ENCODE measurements at places on chromosomes 7 and 10.

DNA sequence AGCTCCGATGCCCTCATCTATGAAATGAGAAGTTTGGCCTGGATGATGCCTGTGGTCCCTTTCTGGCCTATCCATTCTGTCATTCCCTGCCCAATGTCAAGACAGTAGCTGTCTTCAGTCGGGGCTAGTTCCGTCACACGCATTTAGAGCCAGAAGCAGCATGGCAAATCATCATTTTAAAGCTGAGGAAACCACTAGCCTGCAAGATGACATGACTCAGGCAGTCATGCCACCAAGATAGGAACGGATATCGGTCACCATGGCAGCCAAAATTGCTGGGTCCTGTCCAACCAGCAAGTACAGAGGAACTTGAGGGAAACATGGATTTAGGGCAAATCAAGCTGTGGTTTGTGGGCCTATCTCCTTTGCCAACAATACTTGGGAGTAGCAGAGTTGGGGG lies 64.5 kb upstream of the MRLN start:
- DNase-seq: no peak

GRCh38 chr10:130054021-130054420 lies 56.6 kb downstream of the C10orf143 start:
- DNase-seq: no peak

DNA sequence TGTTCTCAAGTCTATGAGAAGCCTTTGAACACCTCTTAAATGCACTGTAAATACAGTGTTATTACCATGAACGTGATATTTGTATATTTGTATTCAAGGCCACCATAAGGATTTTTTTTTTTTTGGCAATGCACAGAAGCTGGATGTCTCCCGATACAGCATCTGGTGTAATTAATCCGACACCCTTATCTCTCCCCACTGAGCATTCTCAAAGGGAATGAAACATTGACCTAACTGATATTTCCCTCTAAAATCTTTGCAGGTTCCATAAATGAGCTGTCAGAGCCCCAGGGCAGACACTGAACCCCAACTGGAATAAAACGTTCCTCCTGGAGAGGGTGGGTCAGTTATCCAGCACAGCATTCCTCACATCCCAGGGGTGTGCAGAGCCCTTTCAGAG lies 316.6 kb downstream of the PAXIP1 start:
- DNase-seq: no peak

DNA sequence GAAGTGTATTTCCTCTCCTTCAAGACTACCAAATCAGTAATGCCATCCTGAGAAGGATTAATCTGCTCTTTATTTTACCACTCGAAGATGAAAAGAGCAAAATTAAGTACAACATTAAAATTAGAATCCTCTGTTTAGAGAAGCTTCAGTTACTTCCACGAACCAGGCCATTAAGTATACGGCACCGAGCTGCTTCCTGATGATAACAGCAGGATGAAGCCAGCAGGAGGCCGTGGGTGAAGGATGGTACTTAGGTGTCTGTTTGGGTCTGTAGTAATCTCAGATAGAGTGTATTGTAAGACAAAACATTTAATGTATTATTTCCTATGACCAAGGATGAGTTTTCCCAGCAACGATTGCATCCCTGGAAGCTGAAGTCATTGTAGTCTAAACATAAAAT lies 362.8 kb downstream of the SFMBT2 start:
- DNase-seq: no peak

- DNase-seq: no peak
Observed at GRCh38 chr10:283916-284356, 148.7 kb downstream of the ZMYND11 start.

DNA sequence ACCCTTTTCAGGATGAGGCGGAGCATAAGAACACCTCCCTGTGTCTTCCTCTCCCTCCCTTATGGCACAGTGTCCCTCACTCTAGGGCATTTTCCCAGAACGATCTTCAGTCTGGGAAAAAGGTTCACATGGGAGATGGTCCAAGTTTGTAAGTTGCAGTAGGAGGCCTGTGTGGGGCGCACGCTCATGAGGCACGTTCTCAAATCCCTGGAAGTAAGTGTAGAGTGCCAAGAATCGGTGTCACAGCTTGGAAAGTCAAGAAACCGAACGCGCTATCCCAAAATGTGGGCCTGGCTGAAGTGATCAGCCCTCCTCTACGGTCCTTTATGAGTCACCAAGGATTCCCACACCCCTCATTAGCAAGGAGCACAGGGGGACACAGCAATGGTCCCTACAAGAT lies 23.9 kb upstream of the SMARCD3 start:
- no peak for DNase-seq

GRCh38 chr7:159197066-159197975 lies 52.7 kb upstream of the VIPR2 start:
- DNase-seq: no peak

DNA sequence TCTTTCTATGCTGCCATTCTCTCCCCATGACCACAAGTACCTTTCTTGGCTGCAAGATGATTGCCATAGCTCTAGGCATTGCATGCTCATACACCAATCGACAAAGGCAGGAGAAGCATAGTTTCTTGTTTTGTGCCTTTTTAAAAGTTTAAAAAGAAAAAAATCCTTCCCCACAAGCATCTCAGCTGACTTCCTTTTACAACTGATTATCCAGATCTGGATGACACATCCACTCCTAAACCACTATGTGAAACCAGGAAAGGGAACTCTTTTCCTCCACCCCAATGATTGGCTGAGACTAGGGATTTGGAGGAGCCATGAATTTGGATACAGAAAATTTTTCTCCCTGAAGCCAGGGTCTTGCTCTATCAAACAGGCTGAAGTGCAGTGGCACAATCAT lies 14.5 kb upstream of the LRRC4 start:
- no peak for DNase-seq

DNA sequence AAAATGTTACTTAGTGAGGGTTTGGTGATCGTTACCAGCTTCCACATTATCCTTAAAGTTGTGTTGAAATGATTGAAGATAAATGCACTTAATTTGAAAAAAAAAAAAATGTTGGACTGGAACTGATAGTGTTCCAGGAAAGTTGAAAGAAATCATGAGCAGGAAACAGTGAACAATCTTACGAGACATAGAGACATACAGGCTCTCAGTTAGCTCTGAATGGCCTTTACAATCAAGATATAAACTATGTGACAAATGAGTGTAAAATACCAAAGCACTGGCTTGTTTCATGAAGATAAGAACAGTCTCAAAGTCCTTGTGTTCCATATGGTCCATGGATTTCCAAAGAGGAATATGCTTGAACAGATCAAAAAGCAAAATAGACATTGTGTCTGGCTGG lies 430.1 kb upstream of the ETV1 start:
- no peak for DNase-seq

GRCh38 chr7:132379292-132379691 lies 197.0 kb downstream of the PLXNA4 start:
- no peak for DNase-seq

GRCh38 chr10:131693766-131694165 lies 207.0 kb upstream of the PPP2R2D start:
- DNase-seq: no peak

- no peak for DNase-seq
Observed at GRCh38 chr10:44293306-44293778, 91.6 kb downstream of the CXCL12 start.

DNA sequence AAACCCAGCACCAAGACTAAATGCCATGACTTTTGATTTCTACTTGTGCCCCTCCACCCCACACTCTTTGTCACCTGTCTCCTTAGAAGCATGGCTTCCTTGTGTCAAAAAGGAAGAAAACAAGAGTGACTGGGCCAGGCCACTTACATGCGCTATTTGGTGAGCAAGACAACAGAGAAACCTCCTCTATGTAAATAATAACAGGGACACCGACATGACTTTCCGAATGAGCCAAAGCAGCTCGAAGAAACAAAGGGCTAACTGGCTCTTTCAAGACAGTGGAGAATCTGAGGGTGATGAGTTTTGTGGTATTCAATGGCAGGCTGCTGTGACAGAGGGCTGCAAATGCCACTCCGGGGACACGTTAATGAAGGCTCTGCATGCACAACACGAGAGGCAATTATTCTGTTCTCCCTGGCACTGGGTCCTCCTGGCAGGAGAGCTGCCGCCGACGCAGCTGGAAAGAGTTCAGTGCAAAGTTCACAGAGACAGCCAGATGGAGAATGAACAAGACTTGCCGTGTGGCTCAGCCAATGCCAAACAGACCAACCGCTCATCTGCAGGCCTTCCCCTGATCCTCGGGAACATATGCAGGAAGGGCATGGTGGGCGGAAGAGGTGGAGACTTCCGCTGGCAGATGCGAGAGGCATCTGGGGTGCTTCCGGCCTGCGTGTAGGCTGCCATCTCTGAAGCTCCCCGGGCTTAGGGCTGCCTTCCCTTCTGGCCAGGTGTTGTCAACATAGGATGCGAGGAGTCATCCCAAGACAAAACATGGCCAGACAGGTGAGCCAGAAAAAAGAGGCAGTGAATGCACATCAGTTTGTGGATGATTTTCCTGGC lies 59.1 kb upstream of the SMNDC1 start:
- no peak for DNase-seq

- no peak for DNase-seq
Observed at GRCh38 chr7:55436457-55436856, 71.3 kb downstream of the LANCL2 start.

- DNase-seq: no peak
Observed at GRCh38 chr10:34145715-34146114, 669.4 kb downstream of the PARD3 start.

DNA sequence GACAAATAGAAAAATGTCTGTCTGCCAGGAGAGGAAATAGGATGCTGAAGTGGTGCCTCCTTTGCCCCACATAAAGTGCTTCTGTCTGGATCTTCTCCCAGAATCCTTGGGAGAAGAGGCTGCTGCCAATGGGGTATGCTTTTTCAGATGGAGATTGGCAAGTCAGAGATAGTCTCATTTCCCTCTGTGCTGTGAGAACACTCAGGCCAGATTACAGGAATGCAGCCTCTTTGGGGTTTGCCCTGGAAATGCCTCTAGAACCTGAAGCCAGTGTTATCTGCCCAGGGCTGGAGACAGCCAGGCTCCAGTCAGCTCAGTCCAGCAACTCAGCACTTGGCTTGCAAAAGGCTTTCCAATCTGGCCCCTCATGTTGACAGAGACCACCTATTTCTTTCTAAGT lies 119.1 kb upstream of the PHYHIPL start:
- no peak for DNase-seq

DNA sequence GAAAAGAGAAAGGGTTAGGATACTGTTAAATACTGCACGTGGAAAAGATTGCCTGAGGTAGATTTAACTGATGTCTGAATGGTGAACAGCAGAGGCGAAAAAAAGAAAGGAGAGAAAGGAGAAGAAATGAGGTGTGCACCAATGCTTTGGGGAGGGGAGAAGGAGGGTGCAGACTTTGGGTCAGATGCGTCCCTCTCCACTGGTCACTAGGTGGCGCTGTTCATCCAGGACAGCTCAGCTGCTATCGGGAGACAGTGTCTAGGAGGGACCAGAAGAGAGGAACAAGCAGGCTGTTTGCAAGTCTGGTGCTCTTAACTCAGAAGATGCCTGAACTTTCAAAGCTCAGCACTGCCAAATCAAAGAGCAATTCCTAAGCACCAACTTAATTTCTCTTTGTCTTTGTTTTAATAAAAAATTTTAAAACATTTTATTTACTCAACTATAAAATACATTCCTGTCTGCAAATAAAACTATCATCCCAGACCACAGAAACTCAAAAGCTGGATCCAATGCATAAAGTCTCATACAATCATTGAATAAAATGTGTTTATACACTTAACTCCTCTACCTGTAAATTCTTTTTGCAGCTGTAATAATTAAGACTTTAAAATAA lies 83.9 kb upstream of the PDLIM1 start:
- peak; percentile 23 for DNase-seq

DNA sequence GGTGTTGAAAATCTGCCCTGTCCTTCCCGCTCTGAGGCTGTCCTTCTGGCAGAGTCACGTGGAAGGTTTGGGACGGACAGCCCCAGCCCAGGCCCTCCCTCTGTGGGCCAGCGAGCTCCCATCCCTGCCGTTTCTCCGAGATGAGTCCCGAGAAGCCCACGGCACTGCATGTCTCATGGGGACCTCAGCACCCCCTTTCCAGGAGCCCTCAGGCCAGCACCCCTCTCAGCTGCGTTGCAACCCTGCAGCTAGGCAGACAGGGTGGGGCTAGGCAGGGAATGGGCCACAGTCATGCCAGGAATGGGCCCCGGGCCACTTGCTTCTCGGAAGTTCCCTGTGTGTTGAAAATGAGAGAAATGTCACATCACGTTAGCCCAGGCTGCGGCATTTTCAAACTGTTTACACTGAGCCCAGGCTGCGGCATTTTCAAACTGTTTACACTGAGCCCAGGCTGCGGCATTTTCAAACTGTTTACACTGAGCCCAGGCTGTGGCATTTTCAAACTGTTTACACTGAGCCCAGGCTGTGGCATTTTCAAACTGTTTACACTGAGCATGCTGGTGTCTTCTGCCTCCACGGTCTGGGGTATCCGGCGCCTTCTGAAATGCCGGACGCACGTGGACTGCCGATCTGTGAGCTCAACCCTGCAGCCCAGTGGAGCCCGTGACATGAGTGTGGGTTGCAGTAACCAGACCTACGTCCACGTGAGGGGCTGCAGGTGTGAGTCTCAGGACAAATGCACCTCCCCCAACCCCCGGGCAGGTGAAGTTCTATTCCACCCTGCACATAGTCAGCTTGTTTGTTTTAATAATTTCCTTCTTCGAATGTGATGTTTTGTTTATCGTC lies 42.6 kb downstream of the FAM20C start:
- DNase-seq: no peak

DNA sequence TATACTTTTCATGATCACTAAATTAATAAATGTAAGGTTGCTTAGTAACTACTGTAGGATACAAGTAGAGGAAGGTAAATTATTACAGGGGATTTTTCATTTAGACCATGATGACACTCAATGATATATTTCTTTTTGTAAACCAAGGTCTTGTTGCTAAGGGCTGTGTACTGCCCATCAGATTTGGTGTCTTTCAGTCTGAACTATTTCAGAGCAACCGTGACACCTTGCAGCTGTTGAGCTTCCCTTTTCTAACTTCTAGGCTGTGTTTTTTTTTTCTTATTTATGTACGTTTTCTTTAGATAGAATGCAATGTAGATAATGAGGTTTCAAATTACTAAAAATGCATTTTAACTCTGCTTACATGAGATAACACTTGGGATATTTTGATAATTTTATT lies 292.0 kb upstream of the MBL2 start:
- DNase-seq: no peak

DNA sequence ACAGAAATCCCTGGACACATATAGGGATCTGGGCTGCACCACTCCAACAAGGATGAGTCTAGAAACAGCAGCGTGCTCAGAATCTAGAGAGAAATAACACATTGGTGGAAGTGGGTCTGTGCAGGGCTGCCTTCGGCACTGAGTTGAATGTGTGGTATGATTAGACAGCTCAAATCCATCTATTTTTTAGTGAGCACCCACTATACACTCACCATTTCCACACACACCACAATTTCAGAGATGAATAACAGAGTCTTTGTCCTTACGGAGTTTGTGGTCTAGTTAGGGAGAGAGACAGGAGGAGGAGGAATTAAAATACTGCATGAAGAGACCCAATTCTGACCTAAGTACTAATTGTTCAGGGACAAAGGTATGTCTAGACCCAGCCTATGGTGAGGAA lies 44.2 kb downstream of the JAZF1 start:
- DNase-seq: no peak

GRCh38 chr7:149772956-149773434 lies 393 bp downstream of the ZNF467 start:
- no peak for DNase-seq
